ENCODE measurements at places on chromosomes 13 and 19.

GRCh38 chr13:110483386-110483968 is 78.0 kb downstream of the RAB20 start:
- no peak for DNase-seq

DNA sequence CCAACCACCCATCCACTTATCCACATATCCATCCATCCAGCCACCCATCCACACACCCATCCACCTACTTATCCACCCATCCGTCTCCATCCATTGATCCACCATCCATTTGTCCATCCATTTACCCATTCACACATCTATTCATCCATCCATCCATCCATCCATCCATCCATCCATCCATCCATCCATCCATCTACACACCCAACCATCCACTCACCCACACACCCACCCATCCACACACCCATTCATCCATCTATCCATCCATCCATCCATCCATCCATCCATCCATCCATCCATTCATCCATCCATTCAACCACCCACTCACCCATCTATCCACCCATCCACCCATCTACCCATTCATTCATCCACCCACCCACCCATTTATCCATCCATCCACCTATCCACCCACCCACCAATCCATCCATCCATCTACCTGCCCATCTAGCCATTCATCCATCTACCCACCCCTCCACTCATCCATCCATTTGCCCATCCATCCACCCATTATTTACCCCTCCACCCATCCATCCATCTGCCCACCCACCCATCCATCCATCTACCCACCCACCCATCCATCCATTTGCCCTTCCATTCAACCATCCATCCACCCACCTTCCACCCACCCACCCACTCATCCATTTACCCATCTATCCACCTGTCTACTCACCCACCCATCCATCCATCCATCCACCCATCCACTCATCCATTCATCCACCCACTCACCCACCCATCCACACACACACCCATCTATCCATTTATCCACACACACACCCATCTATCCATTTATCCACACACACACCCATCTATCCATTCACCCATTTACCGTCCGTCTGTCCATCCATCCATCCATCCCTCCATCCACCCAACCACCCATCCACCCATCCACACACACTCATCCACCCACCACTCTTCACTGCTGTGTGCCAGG is 2.5 kb upstream of the TMPRSS9 start:
- no peak for DNase-seq

GRCh38 chr13:43732726-43733125 is 54.0 kb downstream of the ENOX1 start:
- no peak for DNase-seq

DNA sequence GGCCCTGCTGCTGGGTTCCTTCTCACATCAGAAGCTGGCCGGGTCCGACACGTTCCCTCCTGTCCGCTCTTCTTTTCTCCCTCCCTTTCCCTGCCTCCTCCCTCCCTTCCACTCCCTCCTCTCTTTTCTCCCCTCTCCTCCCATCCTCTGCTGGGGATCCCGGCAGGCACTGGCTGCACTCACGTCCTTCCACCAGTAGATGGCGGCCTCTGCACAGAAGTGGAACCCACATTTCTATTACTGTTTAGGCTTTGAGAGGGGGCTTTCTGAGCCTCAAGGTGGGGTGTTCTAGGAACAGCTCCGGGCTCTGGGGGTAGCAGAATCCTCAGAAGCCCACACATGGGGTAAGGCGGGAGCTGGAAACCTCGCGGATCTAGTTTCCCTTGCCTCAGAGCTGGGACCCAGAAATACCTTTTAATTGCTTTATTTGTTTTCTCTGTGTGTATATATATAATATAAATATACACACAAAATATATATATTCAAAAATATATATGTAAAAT is 294.2 kb downstream of the ZNF536 start:
- no peak for DNase-seq

GRCh38 chr19:18494267-18494607 is 27.6 kb downstream of the ELL start:
- no peak for DNase-seq

DNA sequence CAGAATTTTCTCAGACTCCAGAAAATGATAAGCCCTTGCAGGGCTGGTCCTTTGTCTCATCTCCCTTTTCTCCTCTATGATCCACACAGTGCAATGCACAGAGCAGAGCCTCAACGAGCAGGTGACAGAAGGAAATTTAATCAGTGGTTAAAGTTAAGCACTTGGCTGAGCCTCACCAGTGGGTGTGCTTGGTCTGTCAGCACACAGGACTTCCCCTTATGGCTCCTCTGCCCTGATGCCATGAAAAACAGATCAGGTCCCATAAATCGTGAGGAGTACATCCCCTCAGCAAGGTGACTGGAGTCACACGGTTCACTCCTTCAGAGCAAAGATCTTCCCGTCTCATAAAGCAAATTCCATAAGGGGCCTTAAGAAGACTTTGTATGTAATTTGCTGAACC is 818.2 kb downstream of the UQCRFS1 start:
- DNase-seq, result no peak
